Activated T-cell treated with anti-CD3 and anti-CD28 coated beads, Interleukin-2, amount 50 U/mL, for 72 hours (primary cell): ENCODE measurements at places on chromosomes 7 and 10. TPM values are rescaled to one million over a fixed set of nuclear protein-coding genes. Genes with fewer than 3 reads are reported as not detected.

FBXL13 gene
- total RNA-seq, result 1.1 TPM

DNA sequence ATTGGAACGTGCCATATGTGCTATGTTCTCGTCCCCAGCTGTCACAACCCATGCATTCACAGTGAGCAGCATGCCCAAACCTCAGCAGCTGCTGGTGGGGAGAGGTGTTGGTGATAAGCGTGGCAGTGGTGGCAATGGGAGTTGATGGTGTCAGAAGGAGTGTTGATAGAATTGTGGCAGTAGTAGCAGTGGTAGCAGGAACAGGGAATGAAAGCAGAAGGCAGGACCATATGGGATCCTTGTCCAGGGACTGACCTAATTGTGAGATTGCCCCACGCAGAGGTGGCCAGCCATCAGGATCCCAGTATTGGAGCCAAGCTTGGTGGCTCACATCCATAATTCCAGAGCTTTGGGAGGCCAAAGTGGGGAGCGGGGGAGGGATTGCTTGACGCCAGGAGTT lies 276.3 kb downstream of the GALNT17 start:
- DNase-seq, result no peak
- H3K36me3 ChIP-seq, result no peaks in the 10 kb centered on the region
- H3K4me1 ChIP-seq, result no peaks in the 10 kb centered on the region
- no peaks in the 10 kb centered on the region for H3K27me3 ChIP-seq

GRCh38 chr7:2792235-2792634 lies 51.9 kb downstream of the GNA12 start:
- no peaks in the 10 kb centered on the region for H3K27me3 ChIP-seq
- H3K4me1 ChIP-seq, result no peaks in the 10 kb centered on the region
- H3K4me3 ChIP-seq, result no peak overlapping the region

DNA sequence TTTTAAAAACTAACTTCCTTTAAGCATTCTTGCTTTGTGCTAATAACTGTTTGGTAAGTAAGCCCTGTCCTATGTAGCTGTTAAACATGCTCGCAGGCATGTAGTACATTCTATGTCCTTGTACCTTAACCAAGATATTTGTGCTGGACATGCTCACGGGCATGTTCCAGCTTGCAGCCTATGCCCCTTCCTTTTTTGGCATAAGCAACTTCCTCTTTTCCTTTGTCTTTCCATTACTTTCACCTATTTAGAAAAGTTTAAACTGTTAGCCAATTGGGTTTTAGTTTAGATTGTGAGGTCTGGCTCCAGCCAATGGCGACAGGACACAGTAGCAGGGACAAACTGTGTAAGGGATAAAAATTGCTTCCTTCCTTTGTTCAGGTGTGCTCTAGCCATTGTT lies 14.4 kb upstream of the APBB1IP start:
- H3K36me3 ChIP-seq, result no peaks in the 10 kb centered on the region
- H3K27ac ChIP-seq, result no peak overlapping the region
- no peak for DNase-seq
- H3K4me1 ChIP-seq, result no peaks in the 10 kb centered on the region

GRCh38 chr10:87650838-87651589 lies 8.7 kb upstream of the PAPSS2 start:
- H3K4me3 ChIP-seq, result no peak overlapping the region
- no peak for DNase-seq
- peaks cover 18% of the 10 kb centered on the region for H3K4me1 ChIP-seq
- no peaks in the 10 kb centered on the region for H3K36me3 ChIP-seq

DNA sequence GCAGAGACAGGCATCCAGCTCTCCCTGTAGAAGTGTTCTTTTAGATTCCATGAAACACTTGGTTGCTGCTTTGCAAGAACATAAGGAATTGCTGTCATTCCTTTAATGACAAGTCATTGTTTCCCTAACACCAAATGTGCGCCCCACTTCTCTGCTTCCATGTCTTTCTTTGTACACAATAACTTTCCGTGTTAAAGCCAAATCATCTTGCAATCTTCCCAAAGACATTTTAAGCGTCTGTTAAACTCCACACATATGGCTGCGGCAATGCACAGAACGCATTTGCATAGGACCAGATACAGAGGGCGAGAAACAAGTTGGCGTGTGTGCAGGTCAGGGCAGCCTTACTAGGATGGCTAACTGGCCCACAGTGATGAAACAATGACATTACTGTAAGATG lies 399.3 kb upstream of the PRKCQ start:
- peaks cover under 1% of the 10 kb centered on the region for H3K4me1 ChIP-seq
- no peak for DNase-seq
- H3K36me3 ChIP-seq, result no peaks in the 10 kb centered on the region
- peaks cover 31% of the 10 kb centered on the region for H3K27me3 ChIP-seq

DNA sequence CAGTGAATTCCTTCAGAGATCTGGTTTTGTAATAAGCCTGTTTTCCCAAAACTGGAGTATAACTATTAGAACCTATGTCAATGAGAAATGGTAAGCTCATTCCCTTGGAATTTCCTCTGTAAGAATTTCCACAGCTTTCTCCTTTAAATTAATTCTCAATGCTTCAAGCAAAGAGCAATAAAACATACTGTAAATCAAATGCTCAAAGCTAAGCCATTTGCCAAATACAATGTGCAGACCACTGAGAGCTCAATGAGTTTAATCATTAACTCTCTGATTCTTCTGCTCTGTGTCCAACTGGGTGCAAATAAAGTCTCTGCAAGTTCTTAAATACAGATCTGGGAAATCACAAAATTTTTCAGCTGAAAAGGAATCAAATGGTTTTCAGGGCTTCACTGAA lies 227.6 kb upstream of the IMMP2L start:
- peaks cover 12% of the 10 kb centered on the region for H3K27me3 ChIP-seq
- no peak for DNase-seq
- H3K27ac ChIP-seq, result no peak overlapping the region
- H3K4me3 ChIP-seq, result no peak overlapping the region
- no peaks in the 10 kb centered on the region for H3K4me1 ChIP-seq

- H3K27me3 ChIP-seq, result peaks cover 36% of the 10 kb centered on the region
- no peak overlapping the region for H3K27ac ChIP-seq
- H3K36me3 ChIP-seq, result no peaks in the 10 kb centered on the region
Observed at GRCh38 chr10:124194199-124194824, 100.9 kb upstream of the CHST15 start.

GRCh38 chr10:86390337-86391120 lies 23.9 kb upstream of the GRID1 start:
- H3K4me3 ChIP-seq, result no peak overlapping the region
- peaks cover 24% of the 10 kb centered on the region for H3K27me3 ChIP-seq
- H3K4me1 ChIP-seq, result peaks cover 4% of the 10 kb centered on the region
- no peak for DNase-seq
- no peak overlapping the region for H3K27ac ChIP-seq

DNA sequence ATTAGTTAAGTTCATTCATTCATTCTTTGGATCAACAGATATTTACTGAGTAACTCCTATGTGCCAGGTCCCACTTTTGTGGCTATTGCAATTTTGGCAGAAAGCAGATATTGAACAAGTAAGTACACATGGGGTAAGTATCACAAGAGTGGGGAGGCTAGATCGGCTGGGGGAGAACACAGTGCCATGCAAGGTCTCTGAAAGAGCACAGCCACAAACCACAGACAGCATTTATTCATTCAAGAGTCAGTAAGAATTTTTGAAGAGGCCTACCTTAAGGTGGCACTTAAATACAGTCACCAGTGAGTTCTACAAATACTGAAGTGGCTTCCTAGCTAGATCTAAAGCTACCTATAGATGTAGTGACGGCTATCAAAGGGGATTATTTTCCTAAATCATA lies 304.2 kb downstream of the RNLS start:
- H3K36me3 ChIP-seq, result no peaks in the 10 kb centered on the region
- no peak overlapping the region for H3K27ac ChIP-seq
- no peak overlapping the region for H3K4me3 ChIP-seq
- no peak for DNase-seq

GRCh38 chr7:4257146-4258111 lies 424.7 kb upstream of the FOXK1 start:
- H3K27me3 ChIP-seq, result no peaks in the 10 kb centered on the region
- H3K36me3 ChIP-seq, result no peaks in the 10 kb centered on the region
- no peak overlapping the region for H3K4me3 ChIP-seq
- DNase-seq, result no peak
- H3K4me1 ChIP-seq, result no peaks in the 10 kb centered on the region
